Gastroesophageal sphincter (tissue), 4 donors: ENCODE measurements at places on chromosomes 3 and 15.

DNA sequence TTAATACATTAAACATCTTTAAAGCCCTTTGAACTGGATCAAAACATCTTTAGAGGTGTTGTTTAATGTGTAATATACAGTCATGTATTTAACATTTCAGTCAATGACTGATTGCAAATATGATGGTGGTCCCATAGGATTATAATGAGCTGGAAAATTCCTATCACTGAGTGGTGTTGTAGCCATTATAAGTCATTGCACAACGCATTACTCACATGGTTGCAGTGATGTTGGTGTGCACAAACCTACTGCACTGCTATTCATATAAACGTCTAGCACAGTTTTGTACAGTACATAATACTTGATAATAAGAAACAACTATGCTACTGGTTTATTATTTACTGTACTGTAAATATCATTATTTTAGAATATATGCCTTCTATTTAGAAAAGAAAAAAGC is 75.6 kb downstream of the DTWD1 start:
- ATAC-seq, result no peak

DNA sequence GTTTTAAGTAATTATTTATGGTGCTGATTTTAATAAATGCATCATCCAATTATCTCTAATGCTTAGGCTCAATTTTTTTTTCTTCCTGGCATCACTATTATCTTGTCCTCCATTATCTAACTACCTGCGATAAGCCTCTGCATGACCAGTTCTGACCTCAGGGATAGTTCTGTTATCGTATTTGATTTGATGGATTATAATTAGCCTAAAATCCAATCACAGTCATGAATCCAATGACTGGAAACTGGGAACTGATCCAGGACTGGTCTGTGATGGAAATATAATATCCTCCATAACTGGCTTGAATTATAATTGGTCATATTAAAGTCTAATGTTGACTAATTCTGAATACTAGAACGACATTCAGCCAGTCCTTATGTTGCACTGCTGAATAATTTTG is 1.1 kb downstream of the MYH15 start:
- ATAC-seq, result no peak

- no peak for ATAC-seq
Observed at GRCh38 chr3:42367903-42368302, 42.5 kb downstream of the LYZL4 start.

GRCh38 chr15:62807539-62808130 is 234.9 kb upstream of the TPM1 start:
- ATAC-seq, result no peak
